ENCODE measurements at places on chromosomes 4 and X.

- DNase-seq, result no peak
These were observed 21.1 kb upstream of the HNRNPD start for GRCh38 chr4:82394896-82395295.

GRCh38 chr4:113824396-113824795, 62.9 kb upstream of the CAMK2D start:
- DNase-seq, result no peak

DNA sequence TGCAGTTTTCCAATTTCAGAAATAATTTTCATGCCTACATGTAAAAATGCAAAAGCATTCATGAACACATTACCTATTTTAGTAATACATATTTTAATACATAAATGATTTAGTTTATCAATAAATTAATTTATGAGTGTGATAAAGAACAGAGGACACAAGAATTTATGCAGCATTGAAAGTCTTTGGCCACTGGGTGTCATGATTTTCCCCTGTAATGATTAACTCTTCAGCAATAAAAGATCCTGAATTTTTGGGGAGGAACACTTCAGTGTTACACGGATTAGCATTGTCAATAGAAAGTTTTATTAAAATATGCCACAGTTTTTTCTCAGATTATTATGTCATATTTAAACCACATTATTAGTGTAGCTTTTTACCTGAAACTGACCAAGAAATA, 8.6 kb upstream of the VCX2 start:
- DNase-seq, result no peak

GRCh38 chr4:156223985-156224384, 270.3 kb upstream of the CTSO start:
- DNase-seq, result no peak

DNA sequence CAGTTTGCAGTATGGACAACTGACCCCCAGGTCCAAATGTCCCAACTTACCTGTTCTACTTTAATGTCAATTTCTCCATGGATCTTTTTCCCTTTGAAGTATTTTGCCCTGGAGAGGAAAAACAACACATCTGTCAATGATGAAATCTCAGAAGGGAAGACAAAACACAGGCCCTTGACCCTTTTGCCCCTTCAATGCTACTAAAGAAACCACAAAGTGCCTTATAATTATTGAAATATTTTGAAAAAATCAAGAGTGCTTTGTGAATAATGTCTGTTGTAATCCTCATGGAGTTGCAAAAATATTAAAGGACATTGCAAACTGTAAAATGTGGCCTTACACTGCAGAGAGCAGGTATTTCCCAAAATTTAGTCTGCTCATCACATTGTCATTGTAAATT, 12.6 kb downstream of the SYN1 start:
- DNase-seq, result no peak

DNA sequence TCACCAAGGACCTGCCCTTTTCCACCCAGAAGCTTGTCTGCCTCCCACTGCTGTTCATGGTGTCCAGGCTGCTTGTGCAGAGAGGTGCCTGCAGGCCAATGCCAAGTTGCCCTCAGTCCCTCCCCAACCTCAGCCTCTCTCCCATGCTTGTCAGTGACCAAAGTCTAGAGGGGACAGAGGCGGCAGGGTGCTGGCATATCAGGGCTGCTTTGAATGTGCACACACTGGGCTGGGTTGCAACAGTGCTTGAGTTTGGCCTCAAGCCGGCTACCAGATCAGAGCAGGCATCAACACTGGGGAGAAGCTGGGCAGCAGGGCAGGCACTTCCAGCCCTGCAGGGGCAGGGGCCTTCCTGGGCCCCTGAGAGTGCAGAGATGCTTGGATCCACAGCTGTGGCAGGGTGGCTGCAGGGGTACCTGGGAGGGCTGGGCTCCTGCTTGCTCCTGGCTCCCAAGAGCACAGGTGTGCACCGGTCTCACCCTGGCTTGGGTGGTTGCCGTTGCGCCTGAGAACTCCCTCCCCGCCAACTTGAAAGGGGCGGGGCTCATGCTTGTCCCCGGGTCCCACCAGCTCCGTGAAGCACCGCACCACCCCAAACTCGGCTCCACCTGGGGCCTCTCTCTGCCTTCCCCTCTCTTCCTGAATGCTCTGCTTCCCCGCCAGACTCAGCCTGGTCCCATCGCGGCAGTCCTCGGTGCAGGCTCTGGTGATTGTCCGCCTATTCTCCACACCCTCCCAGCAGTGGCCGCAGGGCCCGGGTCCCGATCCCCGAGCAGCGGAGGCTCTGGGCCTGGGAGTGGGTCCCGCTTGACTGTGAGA, 1681.9 kb upstream of the ADGRL3 start:
- no peak for DNase-seq

DNA sequence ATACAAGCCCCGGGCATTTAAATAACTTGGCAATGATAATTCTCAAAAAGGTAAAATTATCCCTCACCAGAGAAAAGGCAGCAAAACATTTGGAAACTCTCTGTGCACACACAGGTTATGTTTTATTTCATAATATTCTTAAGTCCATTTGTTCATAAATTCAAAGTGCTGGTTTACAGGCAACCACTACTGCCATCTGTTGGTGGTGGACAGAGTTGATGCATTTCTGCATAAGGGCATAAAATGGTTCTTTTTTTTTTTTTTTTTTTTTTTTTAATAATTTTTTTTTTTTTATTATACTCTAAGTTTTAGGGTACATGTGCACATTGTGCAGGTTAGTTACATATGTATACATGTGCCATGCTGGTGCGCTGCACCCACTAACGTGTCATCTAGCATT, 31.5 kb upstream of the IL21 start:
- peak; percentile 30 for DNase-seq

- no peak for DNase-seq
These were observed 10.8 kb upstream of the RHOH start for GRCh38 chr4:40185830-40186664.

- DNase-seq, result no peak
These were observed 48.5 kb upstream of the HDAC8 start for GRCh38 chrX:72621163-72621562.

GRCh38 chr4:151250706-151251105, 26.3 kb upstream of the PRSS48 start:
- DNase-seq, result no peak

DNA sequence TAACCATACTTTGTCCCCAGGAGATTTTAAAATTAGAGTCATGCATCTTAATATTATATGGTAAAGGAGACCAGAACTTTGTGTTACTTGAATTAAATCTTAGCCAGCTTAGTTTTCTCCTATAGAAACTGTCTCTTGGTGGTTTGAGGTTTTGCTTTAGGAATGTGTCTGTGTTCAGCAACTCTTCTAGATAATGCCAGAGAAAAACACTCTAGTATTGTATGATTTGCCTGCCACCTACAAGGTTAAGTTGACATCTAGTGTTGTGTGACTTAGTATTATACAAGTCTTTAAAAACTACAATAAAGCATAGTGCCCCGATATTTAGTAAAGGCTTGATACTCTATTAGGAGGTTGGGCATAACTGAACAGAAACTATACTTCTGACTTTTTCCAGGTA, 2.1 kb downstream of the UGT8 start:
- no peak for DNase-seq

DNA sequence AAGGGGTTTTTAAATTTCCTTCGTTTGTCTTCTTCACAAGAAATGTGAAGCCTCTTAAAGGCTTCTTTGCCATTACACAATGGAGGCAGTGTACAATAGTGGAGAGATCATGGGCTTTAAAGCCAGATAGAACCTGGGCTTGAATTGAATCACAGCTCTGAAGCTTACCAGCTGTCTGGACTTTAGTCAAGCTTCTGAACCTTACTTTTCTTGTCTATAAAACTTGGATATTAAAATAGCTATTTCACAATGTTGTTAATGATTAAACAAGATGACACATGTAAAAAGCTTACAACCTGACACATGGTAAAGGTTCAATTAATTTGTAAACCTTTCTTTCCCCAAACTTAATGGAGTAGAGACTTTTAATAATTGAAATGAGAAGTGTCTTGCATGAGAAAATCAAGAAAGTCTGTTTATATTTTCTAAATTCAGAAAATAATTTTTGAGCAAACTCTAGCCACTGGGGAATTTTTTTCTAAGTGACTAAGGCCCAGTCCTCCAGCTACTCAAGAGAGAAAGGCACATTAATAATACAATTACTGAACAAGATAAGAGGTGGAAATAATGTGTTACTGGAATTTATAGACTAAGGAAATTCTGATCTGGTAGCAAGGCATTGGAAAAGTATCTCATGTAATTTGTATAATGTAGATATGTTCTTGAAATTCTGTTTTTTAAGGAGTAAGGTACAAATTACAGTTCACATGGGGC, 21.7 kb upstream of the TBC1D8B start:
- no peak for DNase-seq

- DNase-seq, result no peak
These were observed 77.8 kb upstream of the HELT start for GRCh38 chr4:184940500-184940899.

DNA sequence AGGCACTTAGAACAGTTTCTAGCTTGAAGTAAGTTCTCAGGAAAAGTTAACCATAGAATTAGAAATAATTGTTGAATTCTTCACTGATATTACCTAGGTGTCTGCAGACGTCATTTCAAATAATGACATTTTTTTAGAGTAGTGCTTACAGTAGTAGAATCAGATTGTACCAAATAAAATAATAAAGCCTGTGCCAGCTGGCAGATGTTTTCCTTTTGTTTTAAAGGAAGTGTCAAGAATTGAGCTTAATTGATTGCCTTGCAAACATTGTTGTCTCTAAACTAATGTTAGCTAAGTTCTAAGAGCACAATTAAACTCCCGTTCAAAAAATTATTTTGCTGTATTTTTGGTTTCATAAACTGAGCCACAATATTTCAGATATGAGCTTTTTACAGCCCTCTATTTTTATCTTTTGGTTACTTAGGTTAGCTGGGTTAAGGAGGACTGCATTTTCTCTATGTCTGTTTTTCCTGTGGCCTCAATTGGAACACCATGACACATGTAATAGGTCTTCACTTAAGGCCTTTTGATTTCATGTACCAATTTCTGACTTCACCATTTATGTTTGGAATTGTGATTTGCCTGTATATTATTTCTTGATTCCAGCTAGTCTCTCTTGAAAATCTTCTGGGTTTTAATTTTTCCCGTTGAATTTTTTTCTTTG, 64.2 kb downstream of the DCUN1D4 start:
- no peak for DNase-seq

DNA sequence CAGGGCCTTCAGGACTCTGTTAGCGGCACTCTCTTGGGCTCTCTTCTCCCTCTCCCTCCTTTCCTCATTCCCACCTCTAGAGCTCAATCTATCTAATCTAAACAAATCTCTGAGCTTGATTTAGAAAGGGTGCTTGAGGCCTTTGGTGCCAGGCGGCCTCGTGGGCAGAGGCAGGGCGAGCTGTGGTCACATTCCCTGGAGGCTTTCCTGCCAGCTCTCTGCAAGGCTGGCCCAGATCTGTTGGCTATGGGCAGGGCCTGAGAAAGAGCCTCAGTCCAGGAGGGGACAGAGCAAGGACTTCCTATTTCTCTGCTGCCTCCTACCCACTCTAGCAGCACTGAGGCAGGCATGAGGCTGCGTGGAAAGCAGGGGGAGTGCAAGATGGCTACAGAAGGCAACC, 38.6 kb downstream of the PJA1 start:
- no peak for DNase-seq

All from Peyer's patch (tissue), 4 donors.